H7 (cell line): ENCODE measurements at places on chromosomes 1 and 21.

DNA sequence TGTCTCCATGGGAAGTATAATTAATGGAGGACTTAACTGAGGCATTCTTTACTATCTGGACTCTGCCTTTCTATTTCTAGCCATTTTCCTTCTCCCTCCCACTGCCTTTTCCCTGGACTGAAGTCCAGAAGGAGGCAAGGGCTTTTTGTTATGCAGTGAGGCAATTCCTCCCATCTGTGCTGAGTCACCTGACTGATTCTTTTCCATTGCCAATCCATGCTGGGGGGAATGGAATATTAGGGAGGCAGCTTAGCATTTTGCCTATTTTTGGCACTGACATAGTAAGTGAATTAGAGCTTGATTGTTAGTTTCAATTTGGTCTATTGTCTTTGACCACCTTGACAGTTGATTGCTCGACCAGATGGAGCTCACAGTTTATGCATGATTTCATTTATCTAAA, 1000.6 kb upstream of the PRMT6 start:
- DNase-seq = no peak

- peak; percentile 7 for DNase-seq
Observed at GRCh38 chr1:160129046-160129445, 13.5 kb downstream of the ATP1A2 start.

DNA sequence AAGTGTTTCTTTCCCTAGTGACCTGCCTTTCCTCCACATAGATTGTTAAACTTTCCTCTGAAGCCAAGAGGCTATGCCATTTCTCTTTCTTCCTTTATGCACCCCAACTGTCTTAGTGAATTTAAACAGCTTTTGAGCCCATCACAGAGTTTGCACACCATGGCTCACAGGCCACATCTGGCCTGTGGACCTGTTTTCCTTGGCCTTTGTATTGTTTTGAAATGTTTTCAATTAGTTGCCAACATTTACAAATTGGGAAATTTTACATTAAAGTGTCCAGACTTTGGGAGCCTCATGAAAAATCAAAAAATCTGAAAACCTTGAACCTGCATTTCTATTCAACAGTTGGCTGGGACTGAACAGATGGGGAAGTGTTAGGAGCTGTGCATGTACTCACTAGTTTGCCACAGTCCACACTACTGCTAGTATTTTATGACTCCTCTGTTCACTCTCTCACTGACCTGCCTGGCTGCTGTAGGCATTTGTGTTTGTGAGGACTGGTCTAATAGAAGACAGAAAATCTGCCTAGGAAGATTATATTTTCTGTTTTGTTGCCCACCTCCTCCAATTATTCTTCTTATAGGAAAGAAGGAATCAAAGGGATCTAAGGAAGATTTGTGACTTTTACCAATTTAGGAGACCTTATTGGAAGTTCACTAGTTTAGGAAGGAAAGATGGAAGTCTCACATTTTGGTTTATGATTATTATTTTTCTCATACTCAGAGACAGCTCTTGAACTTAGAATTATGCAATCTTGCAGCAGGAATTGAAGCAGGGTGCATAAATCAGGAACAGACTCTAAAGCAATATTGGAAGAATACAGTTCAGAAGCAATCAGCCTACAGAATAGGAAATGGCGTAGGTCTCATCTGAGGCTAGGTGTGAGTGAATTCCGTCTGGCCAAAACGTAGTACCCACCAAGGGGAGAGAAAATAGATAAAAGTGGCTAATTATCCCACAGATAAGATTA, 134.7 kb downstream of the HLX start:
- no peak for DNase-seq

- peak; percentile 87 for DNase-seq
Observed at GRCh38 chr1:201042779-201043461, 19.4 kb upstream of the KIF21B start.
